Left ventricle myocardium superior (tissue), 1 donor: ENCODE measurements at places on chromosomes 6 and 20. TPM values are rescaled to one million over a fixed set of nuclear protein-coding genes. Genes with fewer than 3 reads are reported as not detected.

The CPNE5 gene
- total RNA-seq, result 20.4 TPM

The PRICKLE4 gene
- 3.8 TPM for total RNA-seq

The SEMG1 gene
- not detected for total RNA-seq

The NR2E1 gene
- total RNA-seq, result not detected

The TGM3 gene
- not detected for total RNA-seq

The EIF2S2 gene
- total RNA-seq, result 41.1 TPM

The LPA gene
- total RNA-seq, result not detected

The SOX18 gene
- total RNA-seq, result 36.8 TPM

The C2 gene
- 5.8 TPM for total RNA-seq

The PSMB9 gene
- total RNA-seq, result 16.3 TPM
